ENCODE measurements at places on chromosomes 6 and 20.
A peak's percentile ranks its signal among the peaks of the same experiment; 100 is the strongest.

DNA sequence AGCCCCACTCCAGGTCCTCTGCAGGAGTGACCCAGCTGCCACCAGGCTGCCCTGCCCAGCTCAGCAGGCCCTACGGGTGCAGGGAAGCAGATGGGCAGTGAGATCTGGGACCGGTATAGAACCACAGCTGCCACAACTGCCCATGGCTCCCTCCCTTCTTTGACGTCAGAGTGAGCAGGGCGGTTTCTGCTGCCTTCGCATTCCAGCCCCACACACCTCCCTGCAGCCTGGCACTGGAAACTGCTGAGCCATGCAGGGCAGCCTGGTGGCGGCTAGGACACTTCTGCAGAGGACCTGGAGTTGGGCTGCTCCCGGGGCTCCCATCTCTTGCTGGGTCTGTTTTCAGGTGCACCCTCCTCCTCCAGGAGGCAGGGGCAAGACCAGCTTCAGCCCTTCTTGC is 101.6 kb upstream of the CD93 start:
- DNase-seq: no peak

DNA sequence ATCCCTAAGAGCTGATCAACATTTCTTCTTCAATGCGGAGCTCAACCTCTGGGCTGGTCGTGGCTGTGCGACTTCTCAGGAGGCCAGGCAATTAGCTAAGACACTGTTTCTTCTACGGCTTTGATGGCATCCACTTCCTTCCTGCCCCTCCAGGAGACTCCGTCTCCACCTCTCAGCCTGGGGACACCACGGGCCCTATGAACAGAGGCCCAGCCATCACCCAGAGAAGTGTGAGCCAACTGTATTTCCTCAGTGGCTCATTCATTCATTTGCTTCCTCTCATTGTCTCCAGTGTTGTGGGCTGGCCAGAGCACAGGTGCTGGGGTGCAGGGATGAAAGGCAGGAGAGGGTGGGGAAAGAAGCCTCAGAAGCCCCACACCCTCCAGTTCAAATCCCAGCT is 51.8 kb upstream of the APCDD1L start:
- DNase-seq: no peak

- DNase-seq: peak; percentile 77
Measured at GRCh38 chr20:35171753-35172433, at the start of gene PROCR. Gene PROCR (plus strand): TSS chr20:35172072. CDS start chr20:35172155, 83 bp downstream.

DNA sequence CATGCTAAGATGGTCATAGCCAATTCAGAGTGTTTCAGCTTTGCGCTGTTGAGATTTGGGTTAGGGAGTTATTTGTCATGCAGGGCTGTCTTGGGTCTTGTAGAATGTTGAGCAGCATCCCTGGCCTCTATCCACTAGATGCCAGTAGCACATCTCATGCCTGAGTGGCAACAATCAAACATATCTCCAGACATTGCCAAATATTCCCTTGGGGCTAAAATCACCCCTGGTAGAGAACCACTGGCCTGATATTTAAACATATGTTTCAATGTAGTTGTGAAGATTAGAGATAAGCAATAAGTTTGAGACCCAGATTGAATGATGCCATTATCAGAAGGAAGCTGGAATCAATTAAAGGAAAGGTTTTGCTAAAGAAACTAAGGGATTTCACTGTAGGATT is 463.3 kb downstream of the DOK5 start:
- no peak for DNase-seq

GRCh38 chr6:145276756-145277155 is 458.6 kb downstream of the EPM2A start:
- no peak for DNase-seq

DNA sequence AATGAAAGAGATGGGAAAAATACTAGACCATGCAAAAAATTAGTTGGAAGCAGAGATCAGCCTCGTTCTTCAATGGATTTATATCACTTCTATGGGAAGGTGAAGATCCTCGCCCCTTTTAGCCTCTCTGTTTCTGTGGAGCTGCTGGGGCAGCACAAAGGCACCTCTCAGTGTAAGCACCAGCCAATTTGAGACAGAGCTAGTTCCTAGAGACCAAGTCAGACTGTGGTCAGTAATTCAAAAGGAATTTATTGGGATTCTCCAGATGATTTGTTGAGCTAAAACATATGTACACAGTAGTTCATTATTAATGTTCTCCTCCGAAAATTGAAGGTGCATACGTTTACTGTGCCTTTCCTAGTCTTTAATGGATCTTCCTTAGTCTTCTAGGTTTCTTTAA is 42.4 kb downstream of the SCGN start:
- no peak for DNase-seq

DNA sequence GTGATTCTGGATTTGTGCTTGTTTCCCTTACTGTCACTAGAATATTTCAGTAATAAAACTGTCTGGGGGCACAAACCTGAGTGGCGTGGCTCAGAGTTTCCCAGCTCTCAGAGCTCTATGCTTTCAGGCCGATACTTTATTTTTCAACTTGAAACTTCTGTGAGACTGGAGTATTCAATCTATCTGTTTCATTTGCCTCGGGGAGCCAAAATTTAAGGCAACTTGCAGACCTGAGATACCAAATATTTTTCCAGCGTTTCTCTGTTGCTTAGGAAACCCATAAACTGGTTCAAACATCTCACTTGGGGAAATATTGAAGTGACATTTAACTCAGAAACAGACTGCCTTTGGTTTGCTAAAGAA is 74.7 kb downstream of the SOBP start:
- DNase-seq: no peak

- peak; percentile 79 for DNase-seq
Measured at GRCh38 chr6:44043479-44044153, 83.6 kb downstream of the MRPL14 start.

DNA sequence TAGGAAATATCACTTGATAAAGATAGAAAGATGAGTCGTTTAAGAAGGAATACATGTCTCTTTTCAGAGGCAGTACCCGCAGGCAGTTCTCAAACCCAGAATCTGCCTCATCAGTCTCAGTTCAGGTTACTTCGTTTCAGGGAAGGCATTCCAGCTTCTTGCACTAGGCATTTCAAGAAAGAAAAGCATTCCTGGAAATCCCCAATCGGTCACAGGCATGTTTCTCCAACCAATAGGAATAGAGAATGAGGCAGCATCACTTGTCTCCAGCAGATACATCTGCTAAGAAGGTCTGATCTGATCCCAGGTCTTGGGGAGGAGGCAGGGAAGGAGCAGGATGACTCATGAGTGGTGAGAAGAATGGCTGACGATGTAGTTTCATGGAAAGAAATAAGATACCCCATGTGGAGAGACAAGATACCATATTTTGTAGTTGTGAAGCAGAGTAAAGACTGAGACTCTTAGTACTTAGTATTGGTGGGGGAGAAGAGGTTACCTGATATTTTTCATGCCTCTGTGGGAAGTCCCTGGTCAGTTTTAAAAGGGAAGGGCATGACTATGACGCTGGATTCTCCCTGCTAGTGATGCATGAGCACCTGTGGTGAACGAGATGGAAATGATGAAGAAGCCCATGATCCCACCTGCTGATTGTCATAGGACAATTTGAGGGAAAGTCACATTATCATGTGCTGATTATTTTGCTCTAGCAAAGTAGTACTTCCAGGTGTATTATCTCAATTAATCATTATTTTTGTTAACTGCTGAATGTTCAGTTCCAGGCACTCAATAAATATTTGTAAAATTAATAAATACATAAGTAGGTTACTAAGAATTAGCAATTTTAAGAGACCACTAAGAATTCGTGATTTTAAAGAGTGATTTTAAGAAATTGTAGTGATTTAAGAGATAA is 20.3 kb upstream of the HLA-DRB1 start:
- no peak for DNase-seq

GRCh38 chr6:75751443-75751842 is 2.4 kb downstream of the MYO6 start:
- no peak for DNase-seq

DNA sequence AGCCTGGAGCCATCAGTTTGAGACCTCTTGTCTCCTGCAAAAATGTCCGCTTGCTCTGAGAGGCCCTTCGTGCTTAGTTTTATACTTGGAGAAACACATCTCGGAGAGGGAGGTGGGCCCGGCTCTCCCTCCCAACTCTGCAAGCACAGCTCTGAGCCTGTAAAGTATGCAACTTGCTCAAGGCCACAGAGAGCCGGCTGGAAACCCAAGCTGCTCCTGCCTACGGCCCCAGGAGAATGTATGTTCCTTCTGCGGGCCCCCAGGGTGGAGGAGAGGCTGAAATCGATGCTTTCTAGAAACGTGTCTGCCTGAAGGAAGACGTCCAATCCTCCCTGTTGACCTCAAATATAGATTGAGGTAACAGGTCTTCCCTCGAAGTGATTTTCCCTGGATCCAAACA is 205.4 kb downstream of the PREX1 start:
- no peak for DNase-seq

DNA sequence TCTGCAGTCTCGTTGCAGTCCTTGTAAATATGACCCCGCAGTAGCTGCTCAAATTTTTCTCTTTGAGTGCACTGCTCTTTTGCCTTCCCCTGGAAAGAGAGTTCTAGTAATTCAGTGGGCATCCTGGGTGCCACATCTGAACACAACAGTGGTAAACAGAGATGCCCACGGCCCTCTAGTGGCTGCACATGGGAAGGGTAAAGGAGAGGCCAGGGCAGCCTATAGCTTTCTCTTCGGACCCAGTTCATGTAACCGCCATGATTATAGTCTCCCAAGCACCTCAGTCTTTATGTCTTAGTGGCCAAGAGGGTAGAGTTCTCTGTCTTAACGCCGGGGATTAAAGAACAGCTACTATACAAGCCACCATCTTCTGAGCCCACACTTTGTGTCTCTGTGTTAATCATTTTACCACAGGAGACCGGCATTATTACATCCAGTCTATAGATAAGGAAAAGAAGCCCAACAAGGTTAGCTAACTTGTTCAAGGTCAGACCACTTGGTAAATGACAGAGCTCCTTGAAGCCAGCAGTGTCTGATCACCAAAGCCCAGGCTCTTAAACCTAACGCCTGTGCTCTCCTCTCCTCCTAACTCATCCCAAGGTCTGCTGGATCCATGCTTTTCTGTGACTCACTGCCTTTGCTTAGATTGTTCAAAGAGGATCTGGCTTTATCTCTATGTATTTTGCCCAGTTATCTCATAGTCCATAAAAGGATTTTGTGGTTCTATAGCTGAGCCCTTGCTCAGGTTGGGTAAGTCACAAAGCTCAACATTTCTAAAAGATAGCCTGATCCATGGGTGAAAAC is 81.8 kb downstream of the ISM1 start:
- no peak for DNase-seq

- DNase-seq: no peak
Measured at GRCh38 chr6:75543311-75543710, 49.7 kb upstream of the FILIP1 start.

DNA sequence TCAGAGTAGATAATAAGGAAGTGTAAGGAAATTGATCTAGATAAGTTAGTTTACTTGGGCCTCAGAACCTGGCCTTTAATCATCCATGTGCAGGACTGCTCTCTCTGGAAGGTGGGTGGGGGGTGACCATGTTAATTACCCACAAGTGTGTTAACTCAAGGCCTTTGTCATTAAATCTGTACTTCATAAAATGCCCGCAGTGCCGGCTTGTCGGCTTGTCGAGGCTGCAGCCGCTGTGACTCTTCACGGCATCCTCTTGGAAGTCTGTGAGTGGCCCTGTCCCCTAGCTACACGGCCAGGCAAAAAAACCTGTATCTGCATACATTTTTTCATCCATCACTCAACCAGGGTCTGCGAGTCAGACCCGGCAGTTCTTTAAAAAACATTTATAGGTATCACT is 70.9 kb upstream of the ASCC3 start:
- DNase-seq: no peak

GRCh38 chr6:149478631-149479314 is 6.0 kb downstream of the ZC3H12D start:
- no peak for DNase-seq

DNA sequence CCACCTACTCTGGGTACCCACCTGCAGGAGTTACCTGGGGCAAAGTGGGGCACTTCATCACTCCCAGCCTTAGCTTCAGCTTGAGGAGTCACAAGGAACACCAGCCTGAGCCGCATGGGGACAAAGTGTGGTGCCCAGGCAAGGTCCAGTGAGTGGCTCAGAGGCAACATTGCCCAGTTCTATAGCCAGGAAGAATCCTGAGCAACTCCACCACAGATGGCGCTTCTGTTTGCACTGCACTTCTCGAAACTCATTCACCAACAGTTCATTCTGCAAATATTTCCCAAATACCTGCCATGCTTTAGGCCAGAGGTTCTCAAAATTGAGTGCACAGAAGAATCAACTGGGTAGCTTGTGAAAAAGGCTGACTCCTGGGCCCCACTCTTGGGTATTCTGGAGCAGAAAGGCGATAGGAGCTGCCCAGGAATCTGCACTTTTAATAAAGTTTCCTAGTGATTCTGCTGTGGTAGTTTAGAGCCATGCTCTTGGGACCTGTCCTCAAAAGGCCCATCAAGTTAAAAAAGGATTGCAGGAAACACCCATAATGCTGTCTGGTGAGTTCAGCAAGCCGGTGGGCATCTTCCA is 83.1 kb downstream of the VEGFA start:
- DNase-seq: no peak

DNA sequence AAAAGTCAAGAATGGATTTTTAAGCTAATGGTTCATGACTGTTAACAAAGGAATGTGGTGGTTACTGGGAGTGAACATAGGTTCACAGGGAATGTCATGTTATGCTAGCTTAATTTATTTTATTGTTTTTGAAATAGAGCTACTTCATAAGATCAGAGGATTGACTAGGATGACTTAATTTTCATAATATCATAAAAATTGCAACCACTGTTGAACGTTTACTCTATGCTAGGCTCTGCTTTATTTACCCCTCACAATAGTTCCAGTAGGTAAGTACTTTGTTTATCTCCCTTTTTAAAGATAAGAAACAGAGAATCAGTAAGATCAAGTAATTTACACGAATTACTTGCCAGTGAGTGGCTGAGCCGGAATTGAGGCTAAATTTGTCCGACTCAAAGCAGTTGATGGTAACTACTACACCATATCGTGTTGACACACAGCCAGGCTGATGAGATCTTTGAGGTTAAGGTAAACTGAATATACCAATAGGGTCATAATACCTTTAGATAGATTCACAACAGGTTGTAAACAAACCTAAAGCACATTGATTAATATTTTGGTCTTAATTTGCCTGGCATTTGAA is 194.6 kb upstream of the CITED2 start:
- no peak for DNase-seq

GRCh38 chr20:41044409-41045062 is 15.9 kb downstream of the TOP1 start:
- DNase-seq: no peak

DNA sequence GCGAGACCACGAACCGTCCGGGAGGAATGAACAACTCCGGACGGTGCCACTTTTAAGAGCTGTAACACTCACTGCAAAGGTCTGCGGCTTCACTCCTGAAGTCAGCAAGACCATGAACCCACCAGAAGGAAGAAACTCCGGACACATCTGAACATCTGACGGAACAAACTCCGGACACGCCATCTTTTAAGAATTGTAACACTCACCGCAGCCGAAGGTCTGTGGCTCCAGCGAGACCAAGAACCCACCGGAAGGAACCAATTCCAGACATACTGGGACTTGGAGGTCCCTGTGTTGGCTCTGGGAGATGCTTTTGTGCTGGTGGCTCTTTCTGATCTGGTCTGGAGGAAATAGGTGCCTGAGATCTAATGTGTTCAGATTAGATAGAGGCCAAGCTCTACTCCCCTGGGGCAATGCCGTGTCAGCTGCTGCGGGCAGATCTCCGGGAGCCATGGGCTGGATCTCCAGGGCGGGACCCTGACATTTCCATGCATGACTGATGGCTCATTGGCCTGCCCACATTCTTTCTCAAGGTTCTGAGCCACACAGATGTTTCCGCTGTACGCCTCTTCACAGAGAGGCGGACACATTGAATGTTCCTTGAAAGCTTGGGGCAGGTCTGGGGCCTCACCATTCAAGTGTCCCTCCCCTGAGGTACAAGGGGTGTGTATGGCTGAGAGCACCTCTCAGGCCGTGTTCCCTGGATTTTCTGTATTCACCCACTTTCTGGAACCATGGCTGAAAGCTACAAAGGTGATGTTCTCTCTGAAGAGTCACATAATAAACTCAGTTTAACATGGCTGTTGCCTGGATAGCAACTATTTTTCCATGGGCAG is 29.3 kb downstream of the GMPR start:
- no peak for DNase-seq
